ENCODE measurements at places on chromosomes 6 and 20.

DNA sequence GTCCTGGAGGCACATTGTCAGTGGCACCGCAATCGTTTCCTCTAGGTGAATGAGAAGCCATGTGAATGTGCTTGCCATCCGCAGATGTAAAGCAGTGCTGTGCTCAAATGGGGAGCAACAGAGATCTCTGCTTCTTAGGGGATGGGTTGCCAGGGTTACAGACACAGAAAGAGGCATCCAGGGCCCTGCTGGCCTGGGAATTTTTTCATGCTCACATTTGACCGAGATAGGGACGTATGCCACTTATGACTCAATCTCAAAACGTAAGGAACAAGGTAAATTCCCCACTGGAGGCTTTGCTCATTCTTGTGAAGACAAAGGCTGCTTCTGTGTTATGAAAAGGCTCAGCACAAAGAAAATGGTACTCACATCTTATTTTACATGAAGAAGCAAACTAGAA lies 11.0 kb downstream of the C6orf118 start:
- no peak for DNase-seq

- no peak for DNase-seq
Observed at GRCh38 chr6:29553268-29554057, 6.1 kb downstream of the UBD start.

- DNase-seq: no peak
Observed at GRCh38 chr6:144528743-144529425, 243.7 kb downstream of the UTRN start.

DNA sequence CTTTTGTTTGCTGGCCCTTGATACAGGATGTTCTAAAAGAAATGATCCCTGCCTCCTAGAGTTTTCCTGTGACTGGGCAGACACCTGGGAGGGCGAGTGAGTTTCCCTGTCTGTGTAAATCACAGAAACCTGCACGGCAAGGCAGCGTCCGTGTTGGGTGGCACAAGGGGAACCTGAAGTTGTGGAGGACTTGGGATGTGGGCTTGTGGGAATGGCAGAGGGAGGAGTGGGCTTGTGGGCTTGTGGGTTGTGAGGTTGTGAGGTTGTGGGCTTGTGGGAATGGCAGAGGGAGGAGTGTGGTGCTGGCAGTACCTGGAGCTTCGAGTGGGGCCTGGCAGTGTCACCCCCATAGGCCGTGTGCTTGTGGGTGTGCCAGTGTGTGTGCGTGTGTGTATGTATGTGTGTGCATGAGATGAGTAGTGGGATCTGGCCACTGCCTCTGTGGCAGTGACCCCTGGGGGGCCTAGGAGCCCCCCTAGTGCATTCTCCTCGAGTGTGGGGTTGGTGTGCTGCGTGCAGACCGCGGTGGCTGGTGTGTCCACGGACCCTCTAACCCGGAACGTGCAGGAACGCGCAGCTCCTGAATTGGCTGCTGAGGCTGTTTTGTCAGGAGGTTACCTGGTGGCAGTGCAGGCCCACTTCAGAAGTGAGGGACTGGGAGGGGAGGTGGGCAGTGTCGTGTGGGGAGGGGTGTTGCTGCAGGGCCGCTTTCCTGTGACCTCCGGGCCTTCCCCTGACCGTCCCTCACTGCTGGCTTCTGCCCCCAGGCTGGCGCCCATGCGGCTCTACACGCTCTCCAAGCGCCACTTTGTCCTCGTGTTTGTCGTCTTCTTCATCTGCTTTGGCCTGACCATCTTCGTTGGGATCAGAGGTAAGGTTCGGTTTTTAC lies 13.0 kb downstream of the TMEM181 start:
- DNase-seq: no peak

GRCh38 chr6:42390228-42390934 lies 61.3 kb downstream of the TRERF1 start:
- DNase-seq: peak; percentile 60

DNA sequence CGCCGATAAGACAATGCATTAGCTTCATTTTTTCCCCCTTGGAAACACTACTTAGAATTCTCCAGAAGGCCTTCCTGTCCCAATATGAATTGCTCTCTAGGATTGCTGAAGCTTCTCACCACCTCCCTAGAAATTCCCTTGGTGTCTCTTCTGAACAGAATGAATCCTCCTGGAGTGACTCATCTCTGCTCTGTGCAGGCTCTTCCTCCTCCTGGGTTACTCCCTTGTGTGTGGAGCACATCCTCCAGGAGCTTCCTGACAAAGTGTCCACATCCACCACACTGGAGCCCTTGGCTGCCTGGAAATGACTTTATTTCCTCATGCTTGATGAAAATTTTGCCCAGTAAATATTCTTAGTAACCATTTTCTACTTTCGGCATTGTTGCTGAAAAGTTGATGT lies 54.4 kb downstream of the DTNBP1 start:
- DNase-seq: no peak

GRCh38 chr6:42045538-42046460 lies 4.5 kb upstream of the TAF8 start:
- peak; percentile 59 for DNase-seq

DNA sequence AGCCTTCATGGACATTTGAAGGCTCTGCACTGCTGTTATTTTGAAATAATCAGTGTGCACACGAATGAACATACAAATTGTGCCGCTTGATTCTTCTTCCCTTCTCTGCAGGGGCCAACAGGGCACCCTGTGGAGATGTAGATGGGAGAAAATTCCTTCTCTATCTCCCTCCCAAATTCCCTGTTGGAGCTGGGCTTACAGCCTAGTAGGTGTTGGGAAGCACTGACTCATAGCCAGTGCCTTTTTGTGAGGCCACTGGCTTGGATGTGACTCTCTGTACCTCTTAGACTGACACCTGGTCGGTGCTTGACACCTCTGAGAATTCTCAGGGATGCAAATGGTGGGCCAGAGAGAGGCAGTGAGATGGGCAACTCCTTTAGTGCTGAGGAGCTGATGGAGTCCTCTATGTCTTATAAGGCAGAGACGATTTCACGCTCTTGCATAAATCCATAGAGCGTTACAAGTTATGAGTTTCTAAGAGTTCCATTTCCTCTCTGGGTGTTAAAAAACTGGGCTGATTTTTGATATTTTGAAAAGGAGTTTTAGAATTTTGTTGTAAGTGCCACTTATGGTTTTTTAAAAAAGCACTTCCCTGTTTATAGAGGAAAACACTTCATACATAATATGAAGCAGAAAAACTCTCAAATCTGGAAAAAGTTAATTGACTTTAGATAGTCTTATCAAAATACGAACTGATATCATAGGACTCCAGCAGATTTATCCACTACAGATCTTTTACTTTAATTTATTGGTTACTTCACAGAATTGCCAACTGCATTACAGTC lies 89.8 kb upstream of the MAP3K7 start:
- no peak for DNase-seq

DNA sequence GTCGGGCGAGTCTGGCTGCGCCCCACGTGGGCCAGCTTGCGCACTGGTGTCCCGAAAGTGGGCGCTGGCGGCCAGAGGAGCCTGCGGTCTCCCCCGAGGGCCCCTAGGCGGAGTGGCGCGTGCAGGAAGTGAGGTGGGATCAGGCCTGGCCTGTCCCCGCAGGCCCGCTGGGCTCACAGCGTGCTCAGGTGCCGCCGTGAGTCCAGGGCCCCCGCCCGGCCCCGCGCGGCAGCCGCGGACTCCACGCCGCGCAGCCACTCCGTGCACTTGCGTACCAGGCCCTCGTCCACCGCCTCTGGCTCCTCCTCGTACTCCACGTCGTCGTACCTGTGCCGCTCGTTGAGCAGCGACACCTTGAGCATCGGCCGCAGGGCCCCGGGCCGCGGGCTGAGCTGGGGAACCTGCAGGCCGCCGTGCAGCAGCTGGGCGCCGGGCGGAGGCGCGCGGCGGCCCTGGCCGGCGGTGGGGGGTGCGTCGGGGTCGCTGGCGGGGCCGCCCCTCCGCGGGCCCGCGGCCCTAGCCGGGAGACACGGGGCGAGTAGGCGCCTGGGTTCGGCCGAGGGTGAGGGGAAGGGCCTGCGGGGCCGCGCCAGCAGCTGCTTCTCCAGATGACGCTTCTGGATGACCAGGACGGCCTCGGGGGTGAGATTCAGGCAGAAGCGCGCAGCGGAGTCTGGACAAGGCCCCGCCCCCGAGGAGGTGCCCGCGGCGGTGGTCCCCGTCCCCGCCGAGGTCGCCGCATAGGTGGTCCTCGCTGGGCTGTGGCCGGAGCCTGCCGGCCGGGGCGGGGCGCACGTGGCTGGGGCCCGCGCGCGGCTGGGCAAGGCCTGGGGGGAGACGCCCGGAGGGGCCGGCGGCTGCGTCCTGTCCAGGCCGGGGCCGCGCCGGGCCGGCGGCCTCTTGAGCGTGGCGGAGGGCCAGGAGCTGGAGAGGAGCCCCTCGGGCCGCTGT lies 835 bp downstream of the PRR18 start:
- no peak for DNase-seq

DNA sequence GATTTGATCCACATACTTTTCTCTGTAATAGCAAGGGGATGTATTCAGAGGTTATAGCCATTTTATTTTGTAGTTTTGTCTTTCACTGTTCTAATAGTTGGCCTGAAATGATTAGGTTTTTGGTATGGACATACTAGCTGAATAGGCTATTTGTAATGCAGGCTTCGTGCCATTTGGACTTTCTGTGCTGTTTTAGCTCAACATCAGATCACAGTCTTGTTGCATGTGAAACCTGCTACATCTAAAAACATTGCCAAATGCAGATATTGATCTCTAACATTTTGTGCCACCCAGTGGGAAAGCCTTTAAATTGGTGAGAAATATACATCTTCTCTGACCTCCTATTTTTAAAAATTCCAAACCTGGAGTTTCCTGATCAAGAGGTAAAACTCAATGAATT lies 157.5 kb upstream of the SCGN start:
- DNase-seq: no peak

DNA sequence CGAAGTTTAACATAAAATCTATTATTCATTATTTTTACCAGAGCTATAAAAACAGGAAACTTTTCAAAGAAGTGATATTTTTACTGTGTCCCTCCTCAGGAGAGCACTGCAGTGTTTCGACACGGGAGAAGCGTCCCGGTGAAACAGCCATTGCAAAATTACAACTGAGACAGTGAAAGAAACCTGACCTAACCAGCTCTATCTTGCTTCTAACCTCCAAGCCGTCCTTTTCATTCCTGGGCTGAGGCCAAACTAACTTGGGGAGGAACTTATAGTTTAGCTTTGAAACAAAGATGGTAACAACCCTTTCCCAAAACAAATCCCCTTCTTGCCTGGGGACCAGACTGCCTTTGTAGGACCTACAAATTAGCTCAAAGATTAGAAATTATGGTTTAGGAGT lies 79.2 kb downstream of the WDR27 start:
- DNase-seq: no peak

GRCh38 chr6:134689641-134690040 lies 260.3 kb downstream of the ALDH8A1 start:
- DNase-seq: no peak

GRCh38 chr20:4136078-4136966 lies 121.0 kb upstream of the RNF24 start:
- no peak for DNase-seq

- DNase-seq: peak; percentile 75
Observed at GRCh38 chr20:57698116-57698866, 11.5 kb downstream of the PMEPA1 start.

- no peak for DNase-seq
Observed at GRCh38 chr6:33698494-33698893, 13.0 kb downstream of the UQCC2 start.

DNA sequence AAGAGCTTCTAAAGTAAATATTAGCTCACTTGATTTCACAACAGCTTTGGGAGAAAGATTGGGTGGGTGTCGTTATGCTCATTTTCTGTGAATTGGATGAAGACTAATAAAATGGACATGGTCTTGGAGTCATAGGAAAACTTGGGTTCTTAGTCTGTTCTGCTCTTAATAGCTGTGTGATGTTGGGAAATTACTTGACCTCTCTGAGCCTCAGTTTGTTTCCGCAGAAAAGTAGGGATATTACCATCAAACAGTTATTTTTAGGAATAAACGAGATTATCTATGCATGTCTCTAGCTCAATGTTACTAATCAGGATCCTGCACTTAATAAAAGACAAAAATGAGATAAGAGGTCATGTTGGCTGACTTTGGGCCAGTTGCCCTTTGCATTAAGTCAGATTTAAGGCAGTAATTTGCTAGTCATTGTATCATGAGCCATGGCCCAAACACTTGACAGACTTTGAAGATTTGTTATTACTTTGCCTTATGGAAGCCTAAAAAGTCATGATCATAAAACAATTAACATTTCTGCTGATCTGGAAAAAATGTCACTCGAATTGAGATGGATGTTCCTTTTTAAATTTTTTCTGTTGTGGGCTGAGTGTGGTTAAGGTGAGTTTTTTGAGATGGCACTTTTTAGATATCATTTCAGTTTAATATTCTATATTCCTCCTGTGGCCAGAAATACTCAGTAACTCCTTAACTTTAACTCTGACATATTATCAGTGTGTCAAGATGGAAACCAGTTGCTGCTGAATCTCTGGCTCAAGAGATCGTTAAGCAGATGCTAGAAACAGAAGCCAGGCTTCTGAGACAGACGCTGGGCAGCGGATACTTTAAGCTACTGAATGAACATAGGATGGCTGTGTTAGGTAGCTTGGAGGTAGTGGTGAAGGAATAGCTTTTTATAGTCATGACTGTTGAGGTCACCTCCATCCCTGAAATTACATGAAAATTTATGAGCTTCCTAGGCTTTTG lies 291.6 kb downstream of the PHF3 start:
- no peak for DNase-seq

DNA sequence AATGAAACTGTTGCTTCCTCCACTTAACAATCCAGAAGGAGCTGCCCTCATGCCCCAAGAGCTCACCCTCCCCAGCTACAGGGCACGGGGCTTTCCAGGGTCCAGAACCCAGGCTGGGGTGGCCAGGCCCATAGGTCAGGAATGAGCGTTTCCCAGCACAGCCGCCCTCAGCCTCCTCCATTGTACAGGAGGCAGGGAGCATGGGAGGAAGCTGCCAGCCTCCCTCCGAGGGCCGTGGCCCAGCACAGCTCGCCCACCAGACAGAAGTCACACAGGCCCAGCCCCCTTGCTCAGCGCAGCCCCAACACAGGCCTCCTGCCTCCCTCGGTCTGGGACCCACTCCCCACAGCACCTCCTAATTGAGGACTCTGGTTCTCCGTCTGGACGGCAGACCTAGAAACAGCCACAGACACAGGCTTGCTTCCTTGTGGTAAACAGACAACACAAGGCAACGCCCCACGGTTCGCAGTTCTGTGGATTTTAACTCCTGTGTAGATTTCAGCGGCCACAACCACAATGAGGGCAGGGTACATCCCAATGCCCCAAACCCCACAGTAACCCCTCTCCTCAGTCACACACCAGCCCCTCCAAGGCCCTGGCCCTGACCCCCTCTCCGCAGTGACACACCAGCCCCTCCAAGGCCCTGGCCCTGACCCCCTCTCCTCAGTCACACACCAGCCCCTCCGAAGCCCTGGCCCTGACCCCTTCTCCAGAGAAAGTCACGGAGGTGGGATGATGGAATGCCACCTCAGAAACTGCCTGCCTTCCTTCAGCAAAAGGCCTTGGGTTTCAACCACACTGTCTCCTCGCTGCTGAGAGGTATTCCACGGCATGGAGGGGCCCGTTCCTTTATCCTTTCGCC lies 173.5 kb downstream of the DLL1 start:
- no peak for DNase-seq
